Hypothalamus (tissue), 51 donors: ENCODE measurements at places on chromosomes 4 and X.

- no peak for DNase-seq
Observed at GRCh38 chr4:54727346-54727745, 69.6 kb downstream of the KIT start.

DNA sequence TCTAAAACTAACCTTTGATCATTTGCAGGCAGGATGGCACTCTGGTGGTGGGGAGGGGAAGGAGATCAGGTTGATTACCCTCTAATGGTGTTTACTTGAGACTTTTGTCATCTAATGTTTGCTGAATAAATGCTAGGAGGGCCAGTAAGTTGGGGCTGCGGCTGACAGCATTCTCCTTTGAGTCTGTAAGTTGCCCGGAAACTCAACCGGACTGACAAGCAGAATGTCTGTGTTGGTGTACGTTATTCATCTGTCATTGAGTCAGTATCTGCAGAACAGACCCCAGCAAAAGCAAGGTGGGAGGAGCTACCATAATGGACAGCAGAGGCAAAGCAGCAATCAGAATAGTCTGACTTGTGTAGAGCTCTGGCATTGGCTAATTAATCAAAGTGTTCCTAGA, 1210.6 kb upstream of the PABPC4L start:
- DNase-seq, result no peak

GRCh38 chr4:75699299-75699698, 25.1 kb upstream of the USO1 start:
- no peak for DNase-seq

DNA sequence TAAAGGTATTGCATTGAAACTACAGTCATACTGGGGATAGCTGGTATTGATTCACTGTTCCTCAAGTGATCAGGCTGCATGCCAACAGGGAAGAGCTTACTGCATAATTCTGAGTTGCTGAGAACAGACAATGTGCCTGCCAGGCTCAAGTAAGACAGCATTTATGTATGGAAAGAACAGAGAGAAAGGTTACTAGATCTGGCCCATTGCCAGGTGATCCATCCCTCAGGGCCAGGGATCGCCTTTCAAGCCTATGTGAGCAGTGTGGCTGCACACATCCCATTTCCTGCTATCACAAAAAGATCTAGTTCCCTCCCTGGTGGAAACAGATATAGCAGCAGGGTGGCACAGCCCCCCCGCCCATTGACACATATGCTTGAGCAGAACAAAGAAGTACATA, 254.0 kb downstream of the TMA16 start:
- DNase-seq, result no peak

GRCh38 chrX:128698573-128699181, 646.5 kb upstream of the ACTRT1 start:
- DNase-seq, result no peak
